Osteocyte (in vitro differentiated cells): ENCODE measurements at places on chromosomes 5 and 9. TPM values are rescaled to one million over a fixed set of nuclear protein-coding genes. Genes with fewer than 3 reads are reported as not detected.

DNA sequence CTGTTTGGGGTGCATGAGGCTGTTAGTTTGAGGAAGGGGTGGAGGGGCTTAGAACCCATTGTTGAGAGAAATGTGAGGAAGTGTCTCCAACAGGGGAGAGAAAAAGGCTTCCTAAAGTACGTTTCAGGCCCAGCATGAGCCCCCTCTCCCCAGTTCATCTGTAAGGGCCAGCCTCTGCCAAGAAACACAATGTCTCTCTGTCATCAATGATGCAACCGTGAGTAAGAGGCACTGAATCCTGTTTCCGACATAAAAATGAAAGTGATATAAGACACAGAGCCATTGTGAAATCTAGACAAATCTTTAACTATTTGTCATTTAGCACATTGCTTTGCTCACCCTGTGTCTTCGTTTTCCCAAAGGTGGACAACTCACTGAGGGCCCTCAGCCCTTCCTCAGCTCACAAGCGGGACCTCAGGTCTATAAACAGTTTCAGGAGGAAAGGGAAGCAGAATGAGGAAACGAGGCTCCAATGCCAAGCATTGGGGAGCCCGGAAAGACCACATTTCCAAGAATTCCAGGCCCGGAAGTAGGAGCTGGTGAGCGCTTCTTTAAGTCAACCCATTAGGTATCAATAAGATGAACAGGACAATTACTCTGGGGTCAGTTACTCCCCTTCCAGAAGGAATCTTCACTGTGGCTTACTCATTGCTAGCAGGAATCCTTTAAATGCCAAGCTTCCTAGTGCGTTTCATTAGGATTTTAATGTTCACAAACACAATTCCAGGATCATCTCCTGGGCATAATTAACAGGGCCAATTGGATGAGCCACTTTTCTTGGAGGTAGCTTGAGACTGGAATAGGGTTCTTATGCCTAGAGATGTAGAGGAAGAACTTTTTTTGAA is 59.0 kb upstream of the KLF4 start:
- peak overlapping the region; percentile 32 for H3K4me3 ChIP-seq
- no peaks in the 10 kb centered on the region for H3K27me3 ChIP-seq
- H3K27ac ChIP-seq = peak overlapping the region; percentile 99

DNA sequence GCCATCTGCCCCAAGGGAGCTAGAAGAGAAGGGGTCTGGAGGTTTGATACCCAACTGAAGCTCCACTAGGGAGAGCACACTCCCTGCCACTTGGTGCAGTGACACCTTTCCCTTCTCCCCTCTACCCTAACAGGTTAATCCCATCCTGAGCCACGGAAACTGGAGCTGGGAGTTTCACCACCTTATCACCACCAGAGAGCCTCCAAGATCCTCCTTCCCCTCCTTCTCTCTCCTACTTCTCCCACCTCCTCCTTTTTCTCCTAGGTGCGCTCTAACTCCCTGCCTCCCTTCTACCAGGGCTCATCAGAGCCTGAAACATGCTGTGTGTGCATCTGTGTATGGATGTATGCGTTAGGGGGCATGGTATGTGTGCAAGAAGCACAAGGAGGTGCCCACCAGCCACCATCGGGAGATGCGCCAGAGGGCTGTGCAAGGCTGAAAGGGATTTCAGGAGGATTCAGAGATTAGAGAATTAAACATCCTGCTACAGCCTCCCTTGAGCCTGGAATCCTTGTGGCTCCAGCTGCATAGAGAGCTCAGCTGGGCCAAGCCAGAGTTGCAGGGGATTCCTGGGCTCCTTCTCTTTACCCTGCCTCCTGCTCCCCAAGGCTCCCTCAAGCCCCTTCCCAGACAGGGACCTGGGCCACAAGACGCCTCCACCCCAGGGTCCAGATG is 89.8 kb downstream of the PCDH1 start:
- no peaks in the 10 kb centered on the region for H3K36me3 ChIP-seq
- no peak for DNase-seq
- no peak overlapping the region for H3K27ac ChIP-seq
- peaks cover 39% of the 10 kb centered on the region for H3K27me3 ChIP-seq

- no peaks in the 10 kb centered on the region for H3K36me3 ChIP-seq
- H3K27me3 ChIP-seq = no peaks in the 10 kb centered on the region
- H3K4me3 ChIP-seq = no peak overlapping the region
- no peak overlapping the region for H3K27ac ChIP-seq
- no peak for DNase-seq
Observed at GRCh38 chr9:85212887-85213286, 528.9 kb downstream of the AGTPBP1 start.

ITGA2 gene
- 0.30 and 0.44 TPM in 2 replicates for total RNA-seq

GRCh38 chr9:110537841-110538646 is 41.5 kb downstream of the SVEP1 start:
- no peaks in the 10 kb centered on the region for H3K27me3 ChIP-seq
- H3K27ac ChIP-seq = peak overlapping the region; percentile 43
- H3K4me3 ChIP-seq = no peak overlapping the region
- H3K4me1 ChIP-seq = peaks cover 16% of the 10 kb centered on the region
- no peaks in the 10 kb centered on the region for H3K36me3 ChIP-seq
- no peak for DNase-seq

GRCh38 chr5:121399879-121400278 is 451.8 kb upstream of the FTMT start:
- H3K36me3 ChIP-seq = no peaks in the 10 kb centered on the region
- no peak for DNase-seq
- H3K4me3 ChIP-seq = no peak overlapping the region
- H3K4me1 ChIP-seq = no peaks in the 10 kb centered on the region

GRCh38 chr5:146016764-146017484 is 80.5 kb downstream of the SH3RF2 start:
- H3K27me3 ChIP-seq = no peaks in the 10 kb centered on the region
- H3K27ac ChIP-seq = no peak overlapping the region
- peaks cover 9% of the 10 kb centered on the region for H3K4me1 ChIP-seq
- H3K4me3 ChIP-seq = no peak overlapping the region

PLK2 gene
- total RNA-seq = 58.2 and 73.3 TPM in 2 replicates

NXNL2 gene
- total RNA-seq = 0.32 TPM in 1 of 2 replicates, not detected in the other

HRH2 gene
- not detected in 2 replicates for total RNA-seq

CATSPER3 gene
- total RNA-seq = not detected in 2 replicates

- H3K4me1 ChIP-seq = no peaks in the 10 kb centered on the region
- H3K4me3 ChIP-seq = no peak overlapping the region
- DNase-seq = no peak
- no peak overlapping the region for H3K27ac ChIP-seq
- peaks cover 14% of the 10 kb centered on the region for H3K27me3 ChIP-seq
- no peaks in the 10 kb centered on the region for H3K36me3 ChIP-seq
Observed at GRCh38 chr5:178074266-178074952, 38.9 kb upstream of the N4BP3 start.

DNA sequence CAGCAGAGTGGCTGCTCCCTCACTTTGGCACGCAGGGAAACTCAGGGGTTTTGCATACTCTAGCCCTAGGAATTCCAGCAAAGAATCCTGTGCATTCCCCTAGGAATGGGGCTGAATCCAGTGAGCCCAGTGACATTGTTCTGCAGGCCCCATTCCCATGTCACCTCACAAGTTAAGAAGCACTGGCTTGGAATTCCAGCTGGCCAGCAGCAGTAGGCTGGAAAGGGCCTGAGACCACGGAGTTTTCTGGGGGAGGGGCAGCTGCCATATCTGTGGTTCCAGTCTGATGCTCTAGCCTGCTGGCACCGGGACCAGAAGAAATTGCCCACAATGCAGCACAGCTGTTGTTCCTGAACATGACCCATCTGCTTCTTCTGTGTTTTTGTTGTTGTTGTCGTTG is 217.6 kb upstream of the DMRTA1 start:
- peaks cover 20% of the 10 kb centered on the region for H3K36me3 ChIP-seq
- H3K27ac ChIP-seq = no peak overlapping the region
- no peaks in the 10 kb centered on the region for H3K4me1 ChIP-seq
- H3K4me3 ChIP-seq = no peak overlapping the region

GRCh38 chr9:122033775-122034373 is 59.2 kb downstream of the TTLL11 start:
- no peak overlapping the region for H3K27ac ChIP-seq
- peaks cover 18% of the 10 kb centered on the region for H3K4me1 ChIP-seq
- no peaks in the 10 kb centered on the region for H3K27me3 ChIP-seq

DNA sequence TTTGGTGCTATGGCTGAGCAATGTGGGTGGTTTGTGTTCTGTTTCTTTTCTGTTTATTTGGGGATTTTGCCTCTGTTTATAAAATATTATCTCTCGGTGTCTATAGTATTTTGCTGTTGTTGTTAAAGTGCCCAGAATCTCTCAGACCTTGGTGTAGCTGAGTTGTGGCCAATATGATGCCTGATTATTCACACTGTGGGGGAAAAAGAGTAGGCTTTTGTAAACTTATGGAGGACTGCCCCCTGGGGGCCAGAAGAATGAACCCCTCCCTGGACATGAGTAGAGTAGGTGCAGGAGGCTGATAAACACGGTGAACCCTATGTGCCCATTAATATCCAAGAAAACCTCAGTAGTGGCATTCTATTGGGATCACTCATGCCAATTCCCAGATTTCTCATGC is 49.0 kb upstream of the DPYSL3 start:
- no peak for DNase-seq
- H3K36me3 ChIP-seq = no peaks in the 10 kb centered on the region
- no peak overlapping the region for H3K27ac ChIP-seq
- H3K4me3 ChIP-seq = no peak overlapping the region
- H3K27me3 ChIP-seq = peaks cover 4% of the 10 kb centered on the region

- no peak for DNase-seq
Observed at GRCh38 chr5:133564921-133565565, 47.3 kb downstream of the FSTL4 start.

DNA sequence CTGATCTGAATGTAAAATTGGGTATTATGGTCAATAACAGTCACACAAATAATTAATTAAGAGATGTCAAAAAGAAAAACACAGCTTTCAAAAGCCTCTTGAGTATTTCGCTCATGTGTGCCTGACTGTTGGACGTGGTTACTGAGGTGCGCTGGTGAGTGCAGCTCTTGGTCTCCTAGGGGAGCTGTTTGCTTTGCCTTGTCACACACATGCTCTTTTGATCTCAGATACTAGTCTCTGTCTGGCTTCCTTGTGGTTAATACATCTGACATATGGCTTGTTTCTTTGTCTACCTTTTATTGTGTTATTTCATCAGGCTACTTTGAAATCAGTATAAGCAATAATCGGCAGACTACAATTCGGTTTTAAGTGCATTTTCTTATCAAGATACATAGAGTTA is 51.5 kb downstream of the PCSK1 start:
- H3K4me3 ChIP-seq = no peak overlapping the region
- H3K27ac ChIP-seq = no peak overlapping the region
- H3K4me1 ChIP-seq = peaks cover 10% of the 10 kb centered on the region
- DNase-seq = no peak
- H3K27me3 ChIP-seq = peaks cover 8% of the 10 kb centered on the region

ASTN2 gene
- 2.3 and 3.0 TPM in 2 replicates for total RNA-seq

- no peak overlapping the region for H3K27ac ChIP-seq
- no peak overlapping the region for H3K4me3 ChIP-seq
- peaks cover 2% of the 10 kb centered on the region for H3K4me1 ChIP-seq
- no peaks in the 10 kb centered on the region for H3K36me3 ChIP-seq
- no peak for DNase-seq
Observed at GRCh38 chr5:91416491-91416890, 33.4 kb upstream of the ARRDC3 start.
